ENCODE measurements at places on chromosomes 3 and 15.

GRCh38 chr15:81184188-81184587 lies 12.5 kb upstream of the IL16 start:
- no peak for DNase-seq

GRCh38 chr15:48641416-48641815 lies 4.1 kb downstream of the FBN1 start:
- DNase-seq = no peak

GRCh38 chr15:65326117-65326526 lies 21.6 kb downstream of the RNU5B-1 start:
- DNase-seq = no peak

DNA sequence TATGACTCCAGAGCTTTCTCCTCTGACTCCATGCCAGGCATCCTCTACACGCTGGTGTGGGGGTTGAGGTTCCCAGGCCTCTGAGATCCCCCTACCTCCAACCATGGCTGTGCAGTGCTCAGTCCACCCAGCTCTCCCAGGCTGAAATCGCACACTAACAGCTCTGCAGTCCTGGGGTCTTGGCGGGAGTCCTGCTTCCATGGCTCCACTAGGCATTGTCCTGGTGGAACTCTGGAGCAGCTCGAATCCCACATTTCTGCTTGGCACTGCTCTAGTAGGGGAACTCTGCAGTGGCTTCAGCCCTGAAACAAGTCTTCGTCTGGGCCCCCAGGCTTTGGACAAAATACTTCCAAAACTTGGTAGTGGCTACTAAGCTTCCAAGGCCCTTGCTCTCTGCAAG lies 50.7 kb downstream of the ROPN1B start:
- peak; percentile 86 for DNase-seq

DNA sequence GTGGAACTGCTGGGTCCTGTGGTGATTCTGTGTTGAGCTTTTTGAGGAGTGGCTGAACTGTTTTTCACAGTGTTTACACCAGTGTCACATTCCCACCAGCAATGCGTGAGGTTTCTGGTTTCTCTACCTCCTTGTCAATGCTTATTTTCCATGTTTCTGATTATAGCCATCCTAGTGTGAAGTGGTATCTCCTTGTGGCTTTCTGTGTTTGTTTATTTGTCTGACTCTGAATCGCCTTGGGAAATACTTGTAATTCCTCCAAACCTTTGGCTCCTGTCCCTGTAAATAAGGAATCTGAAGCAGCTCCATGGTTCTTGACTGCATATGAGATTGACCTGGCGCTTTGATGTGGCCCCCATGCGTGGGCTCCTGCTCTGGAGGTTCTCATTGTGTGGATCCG lies 20.6 kb downstream of the FAN1 start:
- no peak for DNase-seq

DNA sequence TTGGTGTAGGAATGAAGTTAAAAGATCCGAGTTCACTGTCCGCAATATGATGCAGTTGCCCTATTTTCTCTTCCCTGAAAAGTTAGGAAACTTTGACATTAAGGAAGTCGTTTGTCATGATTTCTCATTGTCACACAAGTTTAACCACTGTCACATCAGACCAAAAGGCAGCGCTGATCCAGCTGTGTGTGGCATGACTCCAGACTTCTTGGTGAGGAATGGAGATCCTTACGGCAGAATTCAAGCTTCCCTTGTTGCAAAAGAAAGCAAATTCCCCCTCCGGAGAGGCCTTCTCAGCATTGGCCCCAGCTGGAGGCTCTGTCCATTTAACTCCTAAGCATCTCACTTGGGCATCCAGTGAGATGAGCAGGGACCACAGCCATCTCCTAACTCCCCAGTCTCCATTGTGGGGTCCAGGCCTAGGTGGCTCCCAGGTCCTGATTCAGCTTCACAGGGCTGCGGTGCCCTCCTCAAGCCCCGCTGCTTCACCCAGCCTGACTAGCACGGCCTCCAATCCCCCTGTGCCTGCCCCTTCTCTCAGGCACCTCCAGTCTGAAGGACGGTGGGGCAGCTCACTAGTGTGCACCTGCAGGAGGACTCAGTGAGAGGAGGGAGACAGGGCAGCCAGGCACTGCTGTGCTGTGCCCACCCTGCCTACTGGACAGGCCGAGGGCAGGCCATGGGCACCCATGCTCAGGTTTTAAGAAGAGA lies 159.5 kb downstream of the CHSY1 start:
- no peak for DNase-seq

GRCh38 chr3:144516026-144516425 lies 544.4 kb downstream of the DIPK2A start:
- no peak for DNase-seq

GRCh38 chr15:77578641-77579372 lies 53.9 kb downstream of the LINGO1 start:
- DNase-seq = no peak

- DNase-seq = no peak
Observed at GRCh38 chr3:145936971-145937370, 224.0 kb downstream of the PLOD2 start.

DNA sequence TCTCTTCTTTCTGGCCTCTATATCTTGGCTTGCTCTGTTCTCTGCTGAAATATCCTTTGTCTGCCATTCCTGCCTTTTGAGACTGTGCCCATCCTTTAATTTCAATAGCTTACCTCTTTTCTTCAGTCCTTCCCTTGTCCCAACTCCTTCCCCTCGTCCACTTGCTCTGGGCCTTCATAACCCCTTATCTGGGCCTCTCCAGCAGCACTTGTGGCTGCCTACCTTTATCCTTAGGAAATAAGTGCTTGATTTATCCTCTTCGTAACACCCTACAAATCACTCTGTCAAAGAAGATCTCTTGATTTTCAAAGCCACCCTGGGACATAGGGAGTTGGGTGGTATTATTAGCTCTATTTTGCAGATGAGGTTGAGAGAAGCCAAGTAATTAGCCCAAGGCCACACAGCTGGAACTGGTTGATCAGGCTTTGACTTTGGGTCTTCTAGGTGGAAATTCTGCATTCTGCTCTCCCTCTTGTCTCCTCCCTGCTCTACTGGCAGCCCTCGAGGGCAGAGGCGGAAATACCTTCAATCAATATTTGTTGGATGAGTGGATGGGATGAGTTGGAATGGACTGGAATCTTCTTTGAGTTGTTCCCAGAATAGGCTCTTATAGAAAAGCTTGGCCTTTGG lies 84.0 kb upstream of the TLE3 start:
- no peak for DNase-seq

DNA sequence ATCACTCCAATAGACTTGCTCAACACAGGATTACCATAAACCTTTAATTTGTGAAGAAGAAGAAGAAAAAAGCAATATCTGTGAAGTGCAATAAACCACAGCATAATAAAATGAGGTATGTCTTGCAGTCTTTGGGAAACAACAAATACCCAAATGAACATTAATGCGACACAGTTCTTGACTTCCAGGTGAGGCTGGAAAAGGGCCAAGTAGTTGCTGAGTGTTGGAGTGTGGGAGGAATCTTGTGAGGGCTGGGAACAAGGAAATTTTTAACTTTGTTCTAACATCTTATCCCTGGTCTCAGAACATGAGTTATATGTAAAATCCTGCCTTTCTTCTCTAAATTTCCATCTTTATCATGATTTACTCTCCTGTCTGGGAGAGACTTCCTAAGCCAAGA lies 206.5 kb downstream of the DTWD1 start:
- DNase-seq = no peak

DNA sequence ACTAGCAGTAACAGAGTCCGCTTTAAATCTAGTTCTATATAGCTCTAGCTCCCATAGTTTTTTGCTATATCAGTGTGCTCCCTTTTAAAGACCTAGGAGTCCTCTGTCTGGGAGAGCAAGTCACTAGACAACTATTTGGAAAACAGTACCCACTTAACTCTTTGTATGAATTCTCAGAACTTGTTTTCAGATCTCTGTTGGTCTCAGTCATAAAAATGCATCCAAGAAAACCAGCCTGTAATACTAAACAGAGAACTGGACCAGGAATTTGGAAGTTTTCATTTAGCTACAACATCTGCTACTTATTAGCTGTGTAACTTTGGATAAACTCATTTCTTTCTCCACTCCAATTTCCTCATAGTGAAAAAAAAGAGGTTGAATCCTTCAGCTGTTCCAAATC lies 56.9 kb upstream of the C3orf49 start:
- DNase-seq = no peak

GRCh38 chr3:150376001-150376848 lies 31.9 kb upstream of the TSC22D2 start:
- no peak for DNase-seq

- DNase-seq = no peak
Observed at GRCh38 chr3:196463804-196464203, 31.6 kb upstream of the UBXN7 start.

- peak; percentile 94 for DNase-seq
Observed at GRCh38 chr3:49133226-49133951, 539 bp upstream of the LAMB2 start.

- no peak for DNase-seq
Observed at GRCh38 chr15:55758580-55758986, 15.6 kb upstream of the PRTG start.

DNA sequence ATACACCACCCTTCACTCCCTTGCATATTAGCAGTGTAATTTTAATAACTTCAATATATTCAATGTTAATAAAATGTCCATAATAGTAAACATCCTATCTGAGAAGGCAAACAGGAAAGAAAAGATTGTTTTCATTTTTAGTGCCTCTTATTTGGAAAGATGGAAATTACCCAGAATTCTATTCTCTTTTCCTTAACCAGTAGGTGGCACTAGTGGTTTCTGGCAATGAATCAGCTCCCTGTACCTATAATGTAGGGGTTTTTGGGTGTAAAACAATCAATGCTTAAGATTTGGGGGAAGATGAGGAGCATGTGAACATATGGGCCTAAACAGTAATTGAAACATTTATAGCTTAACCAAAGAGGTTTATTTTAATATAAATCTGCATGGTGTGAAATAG lies 5.7 kb upstream of the SEMA6D start:
- DNase-seq = no peak

DNA sequence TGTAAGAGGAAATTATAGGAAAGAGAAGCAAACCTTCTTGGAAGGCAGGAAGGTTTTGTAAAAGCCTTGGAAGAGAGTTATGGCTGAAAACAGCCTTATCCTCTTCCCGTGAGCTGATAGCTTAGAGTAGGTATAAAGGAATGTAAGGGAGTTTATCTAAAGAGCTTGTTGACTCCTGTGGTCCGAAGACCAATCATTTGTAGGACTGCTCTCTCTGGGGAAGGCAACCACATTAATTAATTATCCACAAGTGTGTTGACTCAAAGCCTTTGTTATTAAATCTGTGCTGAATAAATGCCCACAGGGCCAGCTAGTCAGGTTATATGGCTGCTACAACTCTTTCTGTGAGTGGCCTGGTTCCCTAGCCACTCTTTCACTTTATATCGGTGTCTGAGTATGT lies 452.1 kb upstream of the RASGRP1 start:
- no peak for DNase-seq

GRCh38 chr15:51771773-51772172 lies 20.4 kb downstream of the TMOD2 start:
- DNase-seq = no peak

DNA sequence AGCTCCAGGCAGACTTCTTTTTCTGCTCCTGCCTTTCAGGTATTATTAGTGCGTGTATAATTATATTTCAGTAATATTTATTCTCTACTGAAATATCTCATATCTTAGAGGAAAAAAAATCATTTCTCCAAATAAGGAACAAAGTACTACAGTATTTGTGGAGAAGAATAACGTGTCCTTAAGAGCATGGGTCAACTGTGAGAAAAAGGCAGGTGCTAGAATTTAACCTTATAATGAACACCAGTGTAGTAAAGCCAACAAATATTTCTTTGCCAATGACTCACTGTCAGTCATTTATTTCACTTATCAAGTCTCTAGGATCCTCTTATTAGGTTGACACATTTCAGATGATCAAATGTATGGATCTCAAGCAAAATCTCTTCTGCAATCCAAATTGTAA lies 183.4 kb downstream of the GREM1 start:
- DNase-seq = no peak

GRCh38 chr15:74397239-74398068 lies 30.0 kb upstream of the CYP11A1 start:
- DNase-seq = no peak

DNA sequence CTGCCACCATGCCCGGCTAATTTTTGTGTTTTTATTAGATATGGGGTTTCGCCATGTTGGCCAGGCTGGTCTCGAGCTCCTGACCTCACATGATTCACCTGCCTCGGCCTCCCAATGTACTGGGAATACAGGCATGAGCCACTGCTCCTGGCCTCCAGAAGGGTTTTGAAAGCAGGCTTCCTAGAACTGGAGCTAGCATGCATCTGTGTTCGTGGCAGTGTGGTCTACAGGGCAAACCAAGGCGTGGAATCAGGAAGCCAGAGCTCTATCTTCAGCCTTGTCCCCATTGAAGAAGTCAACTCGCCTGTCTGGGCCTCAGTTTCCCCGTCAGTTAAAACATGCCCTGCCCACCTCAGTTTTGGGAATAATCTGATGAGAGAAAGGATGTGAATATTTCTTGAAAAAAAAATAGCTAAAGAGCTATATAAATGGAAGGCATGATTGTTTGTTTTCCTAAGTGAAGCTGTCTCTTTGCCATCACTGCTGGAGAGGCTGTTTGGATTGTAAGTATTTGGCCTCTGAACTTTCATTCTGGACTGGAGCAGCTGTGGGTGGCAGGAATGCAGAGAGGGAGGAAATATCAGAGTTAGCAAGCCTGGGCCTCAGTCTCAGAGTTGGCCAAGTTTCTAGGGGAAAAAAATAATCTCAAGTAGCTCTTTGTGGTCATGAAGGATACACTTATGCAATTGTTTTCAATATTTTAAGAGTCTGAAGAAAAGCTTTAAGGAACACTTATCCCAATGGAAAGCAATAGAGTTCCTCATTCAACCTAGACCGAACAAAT lies 36.5 kb upstream of the UACA start:
- no peak for DNase-seq

GRCh38 chr3:4776399-4776979 lies 202.7 kb upstream of the BHLHE40 start:
- DNase-seq = no peak

DNA sequence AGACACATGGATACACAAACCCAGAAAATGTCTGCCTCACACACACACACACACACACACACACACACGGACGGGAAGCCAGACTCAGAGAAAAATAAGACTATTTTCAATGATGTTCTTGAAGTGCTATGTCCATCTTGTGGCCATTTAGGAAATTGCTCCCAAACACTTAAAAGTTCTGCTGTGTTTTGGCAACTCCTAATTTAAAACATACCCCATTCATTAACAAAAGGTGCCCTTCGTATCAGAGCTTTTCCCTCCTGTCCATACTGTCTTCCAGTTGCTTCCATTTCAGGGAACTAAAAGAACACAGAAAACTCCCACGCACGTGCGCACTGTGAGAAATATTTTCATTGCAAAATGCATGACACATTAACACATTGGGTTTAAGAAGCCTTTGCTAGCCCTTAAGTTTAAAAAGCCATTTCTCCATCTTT lies 44.6 kb downstream of the SLC12A1 start:
- DNase-seq = no peak

GRCh38 chr3:14039149-14039548 lies 85.5 kb downstream of the CHCHD4 start:
- no peak for DNase-seq
